ENCODE measurements at places on chromosomes 1 and 21.

GRCh38 chr1:41566274-41566885 is 81.9 kb upstream of the EDN2 start:
- no peak for DNase-seq

- DNase-seq, result no peak
These were observed 8.8 kb downstream of the BARHL2 start for GRCh38 chr1:90708236-90708786.

DNA sequence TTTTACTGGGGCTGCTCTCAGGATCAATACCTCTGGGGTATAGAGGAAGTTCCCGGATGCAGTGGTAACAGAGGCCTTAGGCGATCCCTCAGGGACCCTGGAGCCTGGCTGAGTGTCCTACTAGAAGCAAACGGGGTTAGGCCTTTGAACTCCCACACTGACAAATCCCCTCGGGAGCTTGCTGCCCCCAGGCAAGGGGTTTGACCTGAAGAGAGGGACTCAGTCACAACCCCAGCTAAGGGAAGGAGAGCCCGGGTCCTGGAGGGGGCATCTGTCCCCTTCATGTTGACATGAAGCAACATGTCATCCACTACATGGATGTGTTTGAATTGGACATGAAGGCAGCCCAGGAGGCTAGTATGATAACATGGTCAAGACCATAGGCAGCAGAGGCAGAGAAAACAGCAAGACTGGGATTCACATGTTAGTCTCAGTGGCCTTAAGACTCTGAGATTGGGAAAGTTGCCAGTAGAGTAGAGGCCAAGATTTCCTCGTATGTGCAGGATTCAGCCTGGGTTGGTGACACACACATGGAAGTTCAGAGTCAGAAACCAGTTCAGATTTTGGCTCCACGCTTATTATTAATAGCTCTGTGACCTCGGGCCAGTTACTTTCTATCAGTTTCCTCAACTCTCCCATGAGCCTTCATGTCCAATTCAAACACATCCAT is 101.5 kb downstream of the KCNN3 start:
- DNase-seq, result no peak

- no peak for DNase-seq
These were observed 185.7 kb upstream of the VAMP3 start for GRCh38 chr1:7585216-7585907.

- no peak for DNase-seq
These were observed 30.2 kb downstream of the ADARB1 start for GRCh38 chr21:45104560-45104959.

GRCh38 chr1:233188061-233188460 is 107.5 kb downstream of the PCNX2 start:
- no peak for DNase-seq

- DNase-seq, result no peak
These were observed 37.8 kb upstream of the BMP8A start for GRCh38 chr1:39453603-39454002.

DNA sequence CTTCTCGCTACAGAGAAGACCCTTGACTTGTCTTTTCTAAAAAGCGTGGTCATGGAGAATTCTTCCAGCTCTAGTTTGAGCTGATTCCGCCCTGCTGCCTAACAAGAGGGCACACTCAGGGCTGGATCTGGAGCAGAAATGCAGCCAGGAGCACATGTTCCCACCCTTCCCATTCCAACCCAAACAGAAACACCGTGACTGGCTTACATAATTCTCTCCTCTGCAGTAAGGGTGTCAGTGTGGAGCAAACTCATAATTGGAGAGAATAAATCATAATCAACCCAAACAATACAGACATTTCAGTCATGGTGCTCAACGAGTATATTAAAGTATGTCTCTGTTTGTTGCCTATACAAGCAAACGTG is 34.5 kb downstream of the CTNNBIP1 start:
- DNase-seq, result no peak

- no peak for DNase-seq
These were observed 21.2 kb upstream of the CLIC6 start for GRCh38 chr21:34647555-34647954.

GRCh38 chr1:183365676-183366075 is 52.5 kb downstream of the NMNAT2 start:
- no peak for DNase-seq

DNA sequence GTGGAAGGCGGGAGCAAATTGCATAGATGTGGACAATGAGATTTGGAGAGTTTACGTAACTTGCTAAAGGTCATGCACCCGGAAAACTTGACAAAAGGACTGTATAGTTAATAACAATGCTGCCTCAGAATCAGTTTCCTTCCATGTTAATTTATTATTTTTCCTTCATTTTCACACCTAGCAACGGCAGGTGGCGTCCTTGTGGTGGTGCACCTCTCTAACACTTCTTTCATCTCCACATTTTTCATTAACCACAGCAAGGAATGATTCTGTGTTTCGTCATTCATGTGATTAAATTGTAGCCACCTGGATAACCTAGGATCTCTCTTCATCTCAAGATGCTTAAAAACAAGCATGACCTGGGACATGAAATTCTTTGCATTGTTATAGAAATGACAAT is 2133.0 kb downstream of the NCAM2 start:
- no peak for DNase-seq

DNA sequence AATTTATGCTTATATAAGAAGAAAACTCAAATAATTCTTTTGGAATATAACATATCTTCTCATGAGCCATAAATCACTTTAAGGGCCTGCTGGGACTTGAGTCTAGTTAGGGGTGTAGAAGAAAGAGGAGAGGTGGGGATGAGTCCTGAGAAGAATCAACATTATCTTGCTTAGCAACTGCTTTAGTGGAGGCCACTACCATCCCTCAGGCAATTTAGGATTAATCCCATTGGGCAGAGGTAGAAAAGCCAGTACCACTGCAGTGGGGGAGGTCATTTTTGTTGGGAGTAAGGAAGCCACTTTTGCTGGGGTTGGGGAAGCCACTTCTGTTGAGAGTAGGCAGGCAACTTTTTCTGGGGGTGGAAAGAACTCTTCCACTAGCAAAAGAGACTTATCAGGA is 47.7 kb downstream of the SLC2A1 start:
- no peak for DNase-seq

- DNase-seq, result no peak
These were observed 214.1 kb downstream of the NUF2 start for GRCh38 chr1:163535807-163536206.

GRCh38 chr1:178412400-178412770 is 84.4 kb downstream of the CLEC20A start:
- no peak for DNase-seq

DNA sequence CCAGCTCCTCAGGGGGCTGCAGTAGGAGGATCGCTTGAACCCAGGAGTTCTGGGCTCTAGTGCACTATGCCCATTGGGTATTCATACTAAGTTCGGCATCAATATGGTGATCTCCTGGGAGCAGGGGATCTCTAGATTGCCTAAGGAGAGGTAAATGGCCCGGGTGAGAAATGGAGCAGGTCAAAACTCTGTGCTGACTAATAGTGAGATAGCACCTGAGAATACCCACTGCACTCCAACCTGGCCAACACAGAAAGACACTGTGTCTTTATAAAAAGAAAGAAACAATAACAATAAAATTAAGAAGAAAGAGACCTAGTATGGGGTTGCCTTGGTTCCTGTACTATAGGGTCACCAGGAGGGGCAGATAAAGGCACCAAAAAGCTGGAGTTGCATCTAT is 13.7 kb upstream of the DUSP12 start:
- no peak for DNase-seq

GRCh38 chr21:33197496-33197895 is 32.2 kb upstream of the IFNAR2 start:
- DNase-seq, result no peak

DNA sequence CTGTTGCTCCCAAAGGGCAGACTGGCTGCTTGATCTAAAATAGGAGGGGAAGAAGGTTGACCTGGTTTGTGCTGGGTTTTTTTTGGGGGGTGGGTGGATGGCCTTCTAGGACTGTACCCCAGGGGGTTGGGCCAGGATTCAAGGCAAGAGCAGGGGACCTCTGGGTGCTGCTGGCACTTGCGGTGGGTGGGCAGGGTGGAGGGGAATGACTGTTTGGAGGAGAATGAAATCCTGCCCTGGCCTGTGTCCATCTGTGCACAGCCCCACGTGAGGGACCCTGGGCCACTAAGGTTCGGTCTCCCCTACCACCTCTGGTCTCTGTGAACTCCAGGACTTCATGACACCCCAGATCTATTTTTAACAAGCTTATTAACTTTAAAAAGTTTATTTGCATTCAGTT is 414.2 kb downstream of the PTPRU start:
- DNase-seq, result no peak

DNA sequence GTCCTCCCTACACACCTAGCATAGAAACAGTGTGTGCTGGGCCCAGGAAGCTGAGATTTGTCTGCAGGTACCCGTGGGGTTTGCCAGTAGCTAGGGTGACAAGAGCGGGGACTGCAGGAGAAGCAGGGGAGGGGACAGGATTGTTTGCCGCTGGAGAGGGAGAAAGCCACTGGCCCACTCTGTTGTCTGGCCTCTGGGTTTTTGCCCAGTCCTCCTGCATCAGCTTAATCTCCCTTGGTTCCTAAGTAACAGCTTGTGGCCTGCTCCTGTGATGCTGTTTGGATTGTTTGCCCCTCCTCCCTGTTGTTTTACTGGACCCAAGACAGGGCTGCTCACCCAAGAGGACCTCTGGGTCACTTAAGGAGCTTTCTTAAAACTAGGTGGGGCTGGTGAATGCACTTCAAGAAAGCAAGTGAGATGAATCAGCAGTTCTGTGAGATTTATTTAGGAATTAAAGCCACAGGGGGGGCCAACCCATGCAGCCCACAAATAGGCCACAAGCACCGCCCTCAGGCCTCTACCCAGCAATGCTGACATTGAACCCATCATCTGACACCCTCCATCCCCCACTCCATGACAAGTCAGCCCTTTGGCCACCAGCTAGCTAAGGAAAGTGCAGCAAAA is 142.8 kb downstream of the ZZZ3 start:
- DNase-seq, result no peak

DNA sequence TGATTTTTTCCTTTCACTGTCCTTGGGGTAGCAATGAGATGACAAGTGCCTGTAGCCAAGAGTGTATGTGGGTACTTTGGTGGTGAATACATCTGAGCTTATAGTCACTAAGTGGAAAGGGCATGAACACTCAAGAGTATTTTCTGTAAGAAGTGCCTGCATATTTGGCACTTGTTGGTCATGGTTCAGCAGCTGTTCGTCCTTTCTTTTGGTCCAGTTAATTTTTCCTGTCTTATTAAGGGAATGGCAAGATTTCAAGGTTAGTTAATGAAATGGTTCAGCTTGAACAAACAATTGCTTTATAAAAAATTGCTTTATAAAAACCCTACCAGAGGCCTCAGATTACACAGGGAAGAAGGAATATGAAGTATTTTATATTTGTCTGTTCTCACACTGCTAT is 48.6 kb upstream of the GPR52 start:
- DNase-seq, result no peak

DNA sequence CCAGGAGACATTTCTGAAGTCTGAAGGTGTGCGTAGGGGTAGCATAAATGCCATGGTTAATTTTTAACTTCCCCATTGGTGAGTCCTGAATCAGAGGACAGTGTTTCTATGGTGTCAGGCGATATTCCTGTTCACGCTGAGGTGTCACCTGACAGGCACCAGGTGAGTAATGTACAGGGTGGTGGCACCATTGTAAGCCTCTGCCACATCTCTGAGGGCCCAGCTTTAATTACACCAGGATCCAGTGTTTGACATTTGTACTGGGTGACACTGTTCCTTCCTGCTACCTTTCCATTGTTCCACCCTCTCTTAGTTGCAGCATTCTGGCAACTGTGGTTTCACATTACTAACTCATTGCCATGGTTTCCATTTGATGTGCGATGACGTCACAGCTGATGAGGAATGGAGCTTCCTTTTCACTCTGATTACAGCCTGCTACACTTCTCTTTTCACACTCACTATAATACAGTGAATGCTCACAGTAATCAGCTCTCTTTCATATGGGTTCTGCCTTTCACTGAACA is 40.6 kb upstream of the MARK1 start:
- peak; percentile 87 for DNase-seq

GRCh38 chr1:228734881-228735801 is at the start of gene RHOU:
RHOU (plus strand) TSS chr1:228735479; CDS start chr1:228735743, 264 bp downstream.
- peak; percentile 61 for DNase-seq

Data from NCI-H774 (cell line).